BE2C (cell line): ENCODE measurements at places on chromosomes 3 and 15.

DNA sequence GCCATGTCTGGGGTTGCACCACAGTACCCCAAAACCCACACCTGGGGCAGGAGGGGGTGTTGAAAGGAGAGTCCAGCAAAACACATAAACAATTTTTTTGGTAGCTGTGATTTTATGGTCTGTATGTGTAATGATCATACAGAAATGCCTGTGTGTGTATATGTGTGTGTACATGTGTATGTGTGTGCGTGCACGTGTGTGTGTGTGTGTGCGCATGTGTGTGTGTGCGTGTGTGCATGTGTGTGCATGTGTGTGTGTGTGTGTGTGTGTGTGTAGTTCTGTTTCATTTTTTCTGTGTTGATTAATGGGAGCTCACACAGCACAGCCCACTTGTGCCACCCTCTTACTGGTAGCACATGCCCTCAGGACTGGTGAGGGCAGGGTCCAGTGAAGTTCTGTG lies 96.3 kb upstream of the OXTR start:
- DNase-seq, result no peak

DNA sequence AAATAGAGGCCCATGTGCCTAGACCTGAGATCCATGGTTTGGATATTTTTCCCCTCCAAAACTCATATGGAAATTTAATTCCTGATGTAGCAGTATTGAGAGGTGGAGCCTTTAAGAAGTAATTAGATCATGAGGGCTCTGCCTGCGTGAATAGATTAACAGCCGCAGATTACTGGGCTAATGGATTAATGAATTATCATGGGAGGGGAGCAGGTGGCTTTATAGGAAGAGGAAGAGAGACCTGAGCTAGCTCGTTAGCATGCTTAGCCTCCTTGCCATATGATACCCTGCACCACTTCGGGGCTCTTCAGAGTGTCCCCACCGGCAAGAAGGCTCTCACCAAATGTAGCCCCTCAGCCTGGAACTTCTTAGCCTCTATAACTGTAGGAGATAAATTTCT lies 15.8 kb downstream of the ARHGEF26 start:
- DNase-seq, result no peak

DNA sequence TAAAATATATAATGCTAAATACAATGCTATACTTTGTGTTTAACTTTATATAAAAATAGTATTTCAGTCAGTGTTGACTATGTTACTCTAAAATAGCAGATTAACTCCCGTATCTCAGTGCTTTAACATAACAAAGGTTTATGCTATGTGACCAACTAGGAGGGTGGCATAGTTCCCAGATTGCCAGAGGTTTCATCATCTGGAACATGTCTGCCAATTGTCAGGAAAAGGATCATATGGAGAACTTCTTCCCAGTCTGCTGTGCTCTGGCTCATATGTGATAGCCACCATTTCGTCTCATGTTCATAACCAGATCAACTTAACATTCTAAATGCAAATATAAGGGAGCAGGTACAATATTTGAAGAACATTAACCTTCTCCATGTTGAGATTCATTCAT lies 720.2 kb downstream of the MCTP2 start:
- no peak for DNase-seq

DNA sequence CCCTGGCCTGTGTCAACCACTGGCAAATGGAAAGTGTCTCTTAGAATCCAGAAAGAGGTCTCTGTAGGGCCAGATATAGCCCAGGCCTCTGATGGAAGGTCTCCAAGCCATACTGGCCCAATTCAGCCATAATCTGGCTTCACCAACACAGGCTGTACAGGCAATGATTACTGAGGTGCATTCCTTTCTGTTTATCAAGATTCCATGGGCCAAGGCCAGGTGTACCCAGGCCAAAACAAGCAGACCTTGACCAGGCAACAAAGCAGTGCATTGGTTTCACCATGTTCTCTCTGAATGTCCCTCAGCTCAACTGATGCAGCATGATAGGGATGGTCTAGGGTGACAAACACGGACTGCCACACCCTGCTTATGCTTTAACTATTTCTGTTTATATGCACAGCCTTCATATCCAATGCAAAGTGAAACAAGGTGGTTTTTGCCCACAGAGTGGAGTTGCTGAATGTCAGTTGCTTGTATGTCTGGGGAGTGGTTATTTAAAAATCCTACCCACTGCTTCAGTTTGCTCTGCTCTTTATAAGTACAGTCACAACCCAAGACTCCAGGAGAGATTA lies 25.2 kb downstream of the CCNL1 start:
- DNase-seq, result no peak

DNA sequence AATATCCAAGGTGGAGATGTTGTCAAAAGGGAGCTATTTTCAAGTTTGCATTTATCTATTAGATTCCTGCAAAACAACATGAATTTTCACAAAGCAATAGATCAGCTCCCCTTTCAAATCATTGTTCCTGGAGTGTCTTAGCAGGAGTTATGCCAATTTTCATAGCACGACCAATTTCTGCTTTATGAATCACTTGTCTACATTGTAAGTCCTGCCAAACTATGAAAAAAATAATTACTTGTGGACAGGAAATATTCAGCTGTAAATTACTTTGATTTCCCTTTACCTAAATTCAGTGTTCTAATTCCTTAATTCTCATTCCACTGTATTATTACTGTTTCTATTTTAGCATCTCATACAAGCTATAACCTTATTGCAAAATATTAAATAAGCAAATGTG lies 1289.6 kb downstream of the NSUN3 start:
- DNase-seq, result no peak

DNA sequence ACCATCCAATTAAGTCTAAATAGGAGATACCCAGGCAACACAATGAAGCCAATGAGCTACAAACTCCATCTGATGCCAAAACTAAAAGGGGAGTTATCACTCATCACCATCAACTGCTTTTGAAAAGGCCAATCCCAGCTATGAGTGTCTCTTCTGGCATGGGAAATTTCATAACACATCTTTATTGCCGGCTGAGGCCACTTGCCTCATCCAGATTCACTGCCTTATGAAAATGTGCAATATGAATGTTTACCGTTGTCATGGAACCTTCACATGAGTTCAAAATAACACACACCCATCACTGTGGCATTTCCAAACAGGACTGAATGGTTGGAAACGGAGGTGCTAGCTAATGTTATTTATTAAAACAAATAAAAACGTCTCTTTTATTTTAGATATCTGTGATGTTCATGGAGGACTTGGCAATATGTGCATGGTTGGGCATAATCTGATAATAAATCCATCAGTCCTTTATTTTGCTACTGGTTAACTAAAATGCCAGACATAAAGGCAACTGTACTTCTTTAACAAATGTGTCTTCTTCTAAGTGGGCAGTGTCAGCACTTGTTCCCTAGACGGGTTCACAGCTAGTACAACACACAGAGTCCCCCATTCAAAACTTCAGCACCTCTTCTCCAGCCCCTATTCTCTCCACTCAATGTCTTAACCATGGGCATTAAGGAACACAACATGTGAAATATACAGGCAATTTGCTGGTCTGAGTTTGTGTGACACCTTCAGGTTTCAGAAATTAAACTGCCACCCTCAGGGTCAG lies 143.9 kb downstream of the MAGI1 start:
- DNase-seq, result no peak

- DNase-seq, result no peak
These were observed 27.5 kb downstream of the NCBP2 start for GRCh38 chr3:196914866-196915265.

DNA sequence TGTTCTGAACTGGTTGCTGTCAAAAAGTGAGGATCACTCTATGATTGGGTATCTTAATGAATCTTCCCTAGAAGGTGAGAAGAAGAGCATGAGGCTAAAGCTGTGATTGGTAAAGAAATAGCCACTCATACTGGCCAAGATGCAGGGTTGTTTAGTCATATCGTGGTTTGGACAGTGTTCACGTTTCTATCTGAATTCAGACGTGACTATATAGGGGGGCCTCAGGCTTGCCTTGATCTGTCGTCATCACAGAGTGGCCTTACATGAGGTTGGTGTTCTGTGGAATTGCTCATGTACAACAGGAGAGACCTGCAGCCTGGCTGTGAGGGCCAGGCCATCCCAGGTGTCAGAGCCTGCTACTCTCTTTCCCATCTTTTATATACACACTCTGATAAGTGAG lies 12.4 kb downstream of the RTP2 start:
- DNase-seq, result no peak

- no peak for DNase-seq
These were observed 45.2 kb downstream of the GRIP2 start for GRCh38 chr3:14494973-14495300.

DNA sequence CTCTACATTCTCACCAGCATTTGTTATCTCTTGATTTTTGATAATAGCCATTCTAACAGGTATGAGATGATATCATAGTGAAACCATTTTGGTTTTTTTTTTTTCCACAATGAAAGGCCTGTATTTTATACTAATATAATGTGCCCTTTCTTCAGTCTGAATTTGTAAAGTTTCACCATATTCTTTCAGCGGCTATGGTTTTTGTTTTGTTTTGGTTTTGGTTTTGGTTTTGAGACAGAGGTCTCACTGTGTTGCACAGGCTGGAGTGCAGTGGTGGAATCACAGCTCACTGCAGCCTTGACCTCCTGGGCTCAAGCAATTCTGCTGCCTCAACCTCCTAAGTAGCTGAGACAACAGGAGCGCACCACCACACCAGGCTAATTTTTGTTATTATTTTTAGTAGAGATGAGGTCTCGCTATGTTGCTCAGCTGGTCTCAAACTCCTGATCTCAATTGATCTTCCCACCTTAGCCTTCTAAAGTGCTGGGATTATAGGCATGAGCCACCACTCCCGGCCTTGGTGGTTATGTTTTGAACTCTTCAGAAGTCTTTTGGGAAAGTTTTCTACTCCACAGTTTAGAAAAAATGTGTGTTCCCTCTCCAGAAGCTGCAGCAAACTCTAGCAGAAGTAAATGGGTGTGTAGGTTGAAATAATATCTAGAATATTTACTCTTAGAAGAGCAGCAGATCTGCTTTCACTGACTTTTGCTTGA lies 110.2 kb upstream of the UMPS start:
- no peak for DNase-seq

- no peak for DNase-seq
These were observed 152.0 kb upstream of the LPP start for GRCh38 chr3:188001926-188002325.

GRCh38 chr3:99485286-99485685 lies 153.1 kb upstream of the COL8A1 start:
- no peak for DNase-seq

GRCh38 chr3:20396335-20396734 lies 210.3 kb upstream of the SGO1 start:
- no peak for DNase-seq
